Liver (tissue), 10 donors: ENCODE measurements at places on chromosomes 11 and 22. TPM values are rescaled to one million over a fixed set of nuclear protein-coding genes. Genes with fewer than 3 reads are reported as not detected.

Gene CAT
- 503 TPM for total RNA-seq

Gene MAPK11
- total RNA-seq = 0.65 TPM

Gene OR10AG1
- not detected for total RNA-seq

Gene MYOD1
- not detected for total RNA-seq

Gene C11orf97
- total RNA-seq = not detected

Gene EFCAB6
- 0.14 TPM for total RNA-seq

Gene SLC29A2
- 1.5 TPM for total RNA-seq

Gene LIF
- total RNA-seq = 0.08 TPM

Gene PVALB
- 0.56 TPM for total RNA-seq

Gene NCAPH2
- 15.2 TPM for total RNA-seq

Gene BARX2
- not detected for total RNA-seq

Gene FOLR1
- not detected for total RNA-seq

Gene C11orf86
- not detected for total RNA-seq

Gene CABP7
- not detected for total RNA-seq

Gene MPEG1
- 27.2 TPM for total RNA-seq

Gene MPZL2
- 14.4 TPM for total RNA-seq

Gene OR5A2
- total RNA-seq = not detected
